Suppressor macrophage (primary cell): ENCODE measurements at places on chromosomes 4 and X.

DNA sequence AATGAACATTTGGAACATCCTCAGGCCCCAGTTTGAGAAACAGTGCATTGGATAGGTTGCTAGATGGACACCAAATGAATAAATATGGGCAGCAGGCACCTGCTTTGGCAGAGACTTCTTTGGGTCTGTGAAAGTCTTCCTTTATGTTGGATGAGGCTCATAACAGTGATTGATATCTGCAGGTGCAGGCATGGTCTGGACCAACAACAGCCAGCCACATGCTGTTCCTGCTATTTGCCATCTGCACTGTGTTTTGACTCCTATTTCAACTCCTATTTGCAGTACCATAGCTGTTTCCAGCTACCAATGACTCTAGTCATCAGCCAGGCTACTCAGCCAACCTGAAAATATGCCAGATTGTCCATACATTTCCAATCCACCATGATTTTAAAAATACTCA, 60.9 kb downstream of the ANAPC4 start:
- DNase-seq, result no peak

DNA sequence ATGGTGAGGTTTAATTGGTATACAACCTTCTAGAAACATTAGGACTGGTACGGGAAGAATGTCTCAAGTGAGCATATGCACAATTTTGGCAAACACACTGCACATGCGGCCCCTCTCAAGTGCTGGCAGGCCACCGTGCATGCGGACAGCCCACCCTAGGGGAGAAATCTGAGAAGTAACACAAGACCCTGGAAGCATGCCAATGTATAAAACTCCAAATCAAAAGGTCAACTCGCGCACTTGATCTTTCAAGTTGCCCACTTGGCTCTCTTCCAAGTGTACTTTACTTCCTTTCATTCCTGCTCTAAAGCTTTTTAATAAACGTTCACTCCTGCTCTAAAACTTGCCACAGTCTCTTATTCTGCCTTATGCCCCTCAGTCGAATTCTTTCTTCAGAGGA, 488.3 kb downstream of the CFAP47 start:
- DNase-seq, result no peak

DNA sequence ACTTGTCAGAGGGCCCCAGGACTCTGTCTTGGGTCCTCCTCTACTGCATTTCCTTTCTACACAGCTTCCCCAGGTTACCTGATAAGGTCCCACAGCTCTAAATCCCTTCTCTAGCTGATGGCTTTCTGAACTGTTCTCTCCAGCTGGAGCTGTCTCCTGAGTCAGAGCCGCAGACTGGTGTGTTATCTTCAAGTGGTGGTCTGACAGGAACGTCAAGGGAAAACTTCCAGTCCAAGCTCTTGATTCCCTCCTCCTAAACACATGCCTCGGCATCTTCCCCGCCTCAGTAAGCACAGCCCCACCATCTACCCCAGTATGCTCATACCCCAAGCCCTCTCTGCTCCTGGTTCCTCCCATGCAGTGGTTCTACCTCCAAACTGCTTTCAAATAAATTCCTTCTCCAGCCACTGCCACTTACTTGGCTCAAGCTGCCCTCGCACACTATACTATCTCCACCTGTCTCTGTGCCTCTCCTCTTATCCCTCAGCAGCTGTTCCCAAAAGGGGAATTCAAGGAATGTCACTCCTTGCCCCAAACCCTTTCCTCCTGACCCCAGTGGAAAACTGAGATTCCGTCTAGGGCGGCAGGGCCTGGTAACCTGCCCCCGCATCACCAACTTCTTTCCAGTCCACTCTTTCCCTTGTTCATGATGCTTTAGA, 17.2 kb upstream of the CENPU start:
- no peak for DNase-seq

GRCh38 chrX:129842510-129843208, 1.0 kb downstream of the ZDHHC9 start:
- DNase-seq, result peak; percentile 30

DNA sequence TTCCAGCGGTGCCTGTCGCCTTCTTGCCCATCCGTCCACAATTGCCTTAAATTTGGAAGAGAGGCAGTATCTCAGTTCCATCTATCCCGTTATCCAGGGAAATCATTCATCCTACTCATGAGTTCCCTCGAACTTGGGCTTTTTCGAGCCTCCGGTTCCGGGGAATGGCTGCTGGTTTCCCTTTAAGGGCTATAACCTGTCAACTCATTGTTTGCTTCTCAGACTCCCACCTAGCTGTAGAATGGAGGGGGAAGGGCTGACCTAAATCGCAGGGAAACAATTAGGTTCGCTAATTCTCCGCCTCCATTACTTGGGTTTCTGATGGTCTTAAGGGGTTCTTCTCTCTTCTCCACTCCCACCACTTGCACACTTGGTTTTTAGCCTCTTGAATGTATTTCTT, 1.2 kb downstream of the UCHL1 start:
- DNase-seq, result peak; percentile 7

GRCh38 chrX:124263743-124264142, 68.7 kb upstream of the TEX13D start:
- no peak for DNase-seq

DNA sequence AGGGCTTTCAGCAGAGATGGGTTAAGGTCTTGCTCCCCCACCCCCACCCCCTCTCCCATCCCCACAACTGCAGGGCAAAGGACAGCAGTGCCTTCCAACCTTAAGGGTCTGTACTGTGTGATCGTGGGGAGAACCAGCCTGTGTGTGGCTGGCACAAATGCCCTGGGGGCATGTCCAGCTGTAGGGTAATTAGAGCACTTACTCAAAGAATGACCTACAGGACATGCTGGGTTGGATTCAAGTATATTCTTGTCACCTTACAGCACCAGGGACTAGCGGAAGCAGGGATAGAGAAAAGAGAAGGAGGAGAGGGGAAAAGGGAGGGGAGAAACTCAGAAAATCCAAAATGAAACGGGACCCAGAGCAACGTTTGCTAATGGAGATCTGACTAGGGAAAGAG, 191.3 kb upstream of the GATB start:
- DNase-seq, result no peak

DNA sequence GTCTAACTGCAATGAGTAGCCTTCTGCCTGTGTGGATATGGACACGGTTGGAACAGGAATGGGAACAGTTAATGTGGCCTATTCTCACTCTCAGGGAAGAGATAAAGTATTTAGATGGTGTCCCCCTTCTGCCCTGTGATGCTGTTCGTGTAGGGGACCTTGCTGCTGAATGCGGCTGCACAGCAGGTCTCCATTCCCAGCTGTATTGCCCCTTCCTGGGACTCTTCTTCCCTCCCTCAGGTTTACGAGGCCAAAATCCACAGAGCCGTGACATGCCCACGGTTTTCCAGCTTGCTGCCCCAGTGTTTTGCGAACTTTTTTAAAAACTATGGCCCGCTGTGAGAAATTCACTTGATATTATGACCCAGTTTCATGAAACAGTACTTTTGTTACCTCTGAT, 50.3 kb downstream of the SNX25 start:
- DNase-seq, result no peak

DNA sequence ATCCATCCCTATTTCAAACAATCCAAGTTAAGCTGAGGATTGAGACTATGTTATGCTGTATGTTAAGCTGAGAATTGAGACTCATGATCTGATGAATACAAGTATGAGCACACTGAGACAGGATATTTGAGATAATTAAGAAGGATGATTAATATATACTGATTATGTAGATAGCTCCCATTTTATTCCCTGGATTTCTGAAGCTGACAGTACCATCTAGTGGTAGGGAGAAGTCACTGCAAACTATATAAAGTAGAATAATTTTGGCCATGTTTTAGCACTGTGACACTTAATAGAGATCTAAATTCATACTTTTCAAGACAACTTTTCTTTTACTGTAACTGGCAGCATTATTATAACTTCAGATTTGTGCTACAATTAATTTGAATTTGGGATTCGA, 63.8 kb upstream of the HPRT1 start:
- peak; percentile 35 for DNase-seq

GRCh38 chr4:129264008-129264657, 168.2 kb downstream of the C4orf33 start:
- no peak for DNase-seq

- no peak for DNase-seq
These were observed 135.8 kb downstream of the IL15 start for GRCh38 chr4:141771889-141772830.

DNA sequence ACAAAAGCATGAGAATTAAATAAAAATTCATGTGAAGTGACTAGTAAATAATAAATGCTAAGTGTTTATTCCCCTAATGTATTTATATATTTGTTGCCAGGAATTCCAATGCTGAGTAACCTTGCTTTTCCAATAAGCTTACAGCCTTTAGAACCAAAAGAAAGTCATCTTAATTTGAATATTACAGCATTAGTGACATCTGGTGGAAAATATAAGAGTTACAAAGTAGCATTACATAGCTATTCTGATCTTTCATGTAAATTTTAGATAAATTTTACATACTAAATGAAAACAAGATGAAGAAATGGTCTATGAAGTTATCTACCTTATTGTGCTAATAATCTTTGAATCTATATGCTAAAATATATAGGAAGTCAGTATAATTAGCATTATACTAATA, 10.4 kb downstream of the MAD2L1 start:
- DNase-seq, result peak; percentile 27
